Esophagus squamous epithelium (tissue), 5 donors: ENCODE measurements at places on chromosomes 13 and 19.

DNA sequence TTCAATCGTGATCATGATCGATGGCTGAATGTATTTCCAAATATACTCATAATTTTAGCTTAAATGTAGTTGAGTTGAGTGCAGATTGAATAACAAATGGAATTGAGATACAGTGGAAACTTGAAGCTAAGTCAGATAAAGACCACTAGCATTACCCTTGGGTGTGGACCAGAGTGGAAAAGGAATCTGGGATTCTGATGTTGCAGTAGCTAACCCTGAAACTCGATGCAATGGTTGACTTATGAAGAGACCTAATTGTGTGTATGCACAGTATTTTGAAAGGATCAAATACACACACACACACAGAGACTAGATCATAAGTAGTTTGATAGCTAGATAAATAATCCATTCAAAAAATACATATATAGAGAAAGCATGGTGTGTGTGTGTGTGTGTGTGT, 135.8 kb downstream of the RXFP2 start:
- no peak for DNase-seq

DNA sequence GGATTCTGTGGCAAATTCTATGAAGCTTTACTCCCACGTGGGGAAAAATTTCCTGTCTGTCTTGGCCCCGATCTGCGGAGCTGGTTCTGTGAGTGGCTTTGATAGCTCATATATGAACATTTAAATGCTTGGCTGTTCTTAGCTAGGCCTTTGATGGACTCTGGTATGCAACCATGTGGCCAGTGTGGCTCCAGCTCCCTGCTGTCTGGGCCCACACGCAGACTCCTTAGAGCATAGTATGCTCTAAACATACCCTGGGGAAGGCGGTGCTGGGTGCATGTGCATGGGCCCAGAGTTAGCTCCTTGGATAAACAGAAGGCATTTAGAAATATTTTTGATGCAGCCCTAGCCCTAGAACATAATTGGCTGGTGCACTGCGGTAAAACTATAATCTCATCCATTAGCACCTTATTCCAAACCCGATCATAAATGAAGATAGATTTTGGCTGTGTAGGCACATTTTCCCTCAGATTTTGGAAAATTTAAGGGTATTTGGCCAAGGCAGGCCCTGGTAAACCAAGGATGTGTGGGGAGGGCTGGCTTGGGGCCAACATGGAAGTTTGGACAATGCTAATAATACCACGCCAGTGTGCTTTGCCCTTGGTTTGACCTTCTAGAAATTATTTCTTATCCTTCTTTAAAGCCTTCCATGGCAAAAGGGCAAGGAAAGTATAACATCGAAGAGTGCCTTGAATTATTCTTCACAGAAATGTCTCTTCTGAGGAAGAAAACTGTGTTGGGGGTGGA, 153.5 kb downstream of the LMO7 start:
- DNase-seq: no peak

DNA sequence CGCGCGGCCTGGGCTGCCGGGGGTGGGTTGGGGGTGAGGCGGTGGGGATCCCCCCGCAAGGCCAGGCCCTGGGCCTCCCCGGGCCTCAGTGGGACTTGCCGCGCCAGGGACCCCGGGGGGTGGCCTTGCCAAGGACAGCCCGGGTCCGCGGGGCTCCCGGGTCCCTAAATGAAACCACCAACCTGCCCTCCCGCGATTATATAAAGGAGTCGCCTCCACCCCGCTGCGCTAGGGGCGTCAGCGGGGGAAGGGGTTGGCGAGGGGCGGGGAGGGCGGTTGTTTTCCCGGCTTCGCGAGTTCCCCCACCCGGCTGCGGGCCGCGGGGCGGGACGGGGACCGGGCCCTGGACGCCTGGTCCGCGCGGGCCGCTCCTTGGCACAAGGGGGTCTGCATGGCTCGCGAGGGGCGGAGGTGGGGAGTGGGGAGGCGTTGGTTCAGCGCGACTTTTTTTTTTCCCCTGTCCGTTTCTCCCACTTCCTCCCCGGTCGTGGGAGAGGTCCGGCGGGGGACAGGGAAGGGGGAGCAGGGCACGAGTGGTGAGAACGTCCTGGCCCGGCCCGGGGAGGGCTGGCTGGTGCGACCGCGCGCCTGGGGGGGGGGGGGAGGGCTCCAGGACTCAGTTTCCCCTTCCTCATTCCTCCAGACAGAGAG, 822 bp upstream of the ZBTB7A start:
- no peak for DNase-seq

DNA sequence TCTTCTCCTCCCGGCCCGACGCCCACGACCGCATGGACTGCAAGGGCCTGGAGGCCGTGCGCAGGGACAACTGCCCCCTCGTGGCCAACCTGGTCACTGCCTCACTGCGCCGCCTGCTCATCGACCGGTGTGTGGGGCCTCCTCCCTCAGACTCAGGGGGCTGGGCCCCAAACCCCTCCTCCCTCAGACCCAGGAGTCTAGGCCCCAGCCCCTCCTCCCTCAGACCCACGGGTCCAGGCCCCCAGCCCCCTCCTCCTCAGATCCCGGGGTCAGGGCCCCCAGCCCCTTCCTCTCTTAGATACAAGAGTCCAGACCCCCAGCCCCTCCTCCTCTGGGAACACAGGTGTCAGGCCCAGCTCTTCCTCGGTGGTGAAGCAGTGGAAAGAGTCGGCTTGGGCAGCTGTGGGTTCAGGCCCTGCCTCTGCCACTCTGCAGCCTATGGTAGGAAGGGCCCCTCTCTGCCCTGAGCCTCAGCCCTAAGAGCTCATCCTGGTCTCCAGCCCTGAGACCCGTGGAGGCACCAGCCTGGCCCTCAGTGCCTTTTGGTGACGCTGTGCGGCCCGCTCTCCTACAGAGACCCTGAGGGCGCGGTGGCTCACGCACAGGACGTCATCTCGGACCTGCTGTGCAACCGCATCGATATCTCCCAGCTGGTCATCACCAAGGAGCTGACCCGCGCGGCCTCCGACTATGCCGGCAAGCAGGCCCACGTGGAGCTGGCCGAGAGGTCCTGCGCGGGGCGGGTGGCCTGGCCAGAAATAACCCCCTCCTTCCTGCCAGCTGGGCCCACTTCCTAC, 3.7 kb upstream of the SPIB start:
- DNase-seq: no peak

- no peak for DNase-seq
Observed at GRCh38 chr19:330503-330902, 14.1 kb downstream of the MIER2 start.

DNA sequence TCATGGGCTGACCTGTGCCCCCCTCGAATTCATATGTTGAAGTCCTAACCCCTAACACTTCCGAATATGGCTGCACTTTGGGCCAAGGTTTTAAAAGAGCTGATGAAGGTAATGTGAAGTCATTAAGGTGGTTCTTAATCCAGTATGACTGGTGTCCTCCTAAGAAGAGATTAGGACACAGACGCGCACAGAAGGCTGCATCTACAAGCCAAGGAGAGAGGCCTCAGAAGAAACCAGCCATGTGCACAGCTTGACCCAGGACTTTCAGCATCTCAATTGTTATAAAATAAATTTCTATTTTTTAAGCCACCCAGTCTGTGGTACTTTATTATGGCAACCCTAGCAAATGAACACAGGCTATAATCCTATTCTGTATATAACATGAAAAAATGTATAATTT, 99.9 kb downstream of the DOCK9 start:
- no peak for DNase-seq

GRCh38 chr13:106407338-106407737, 128.1 kb downstream of the EFNB2 start:
- DNase-seq: no peak

- no peak for DNase-seq
Observed at GRCh38 chr13:44363631-44364344, 9.8 kb upstream of the SERP2 start.

DNA sequence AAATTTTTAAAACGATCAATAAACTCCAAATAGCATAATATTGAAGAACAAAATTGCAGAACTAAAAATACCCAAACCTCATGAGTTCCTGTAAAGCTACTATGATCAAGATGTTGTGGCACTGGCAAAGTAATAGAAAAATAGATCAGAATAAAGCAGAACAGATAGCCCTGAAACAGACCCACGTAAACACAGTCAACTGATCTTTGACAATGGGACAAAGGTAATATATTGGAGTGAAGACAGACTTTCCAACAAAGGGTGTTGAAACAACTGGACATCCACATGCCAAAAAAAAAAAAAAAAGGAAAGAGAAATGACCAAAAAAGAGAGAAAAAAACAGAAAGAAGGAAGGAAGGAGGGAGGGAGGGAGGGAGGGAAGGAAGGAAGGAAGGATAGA, 138.7 kb downstream of the IRS2 start:
- no peak for DNase-seq

DNA sequence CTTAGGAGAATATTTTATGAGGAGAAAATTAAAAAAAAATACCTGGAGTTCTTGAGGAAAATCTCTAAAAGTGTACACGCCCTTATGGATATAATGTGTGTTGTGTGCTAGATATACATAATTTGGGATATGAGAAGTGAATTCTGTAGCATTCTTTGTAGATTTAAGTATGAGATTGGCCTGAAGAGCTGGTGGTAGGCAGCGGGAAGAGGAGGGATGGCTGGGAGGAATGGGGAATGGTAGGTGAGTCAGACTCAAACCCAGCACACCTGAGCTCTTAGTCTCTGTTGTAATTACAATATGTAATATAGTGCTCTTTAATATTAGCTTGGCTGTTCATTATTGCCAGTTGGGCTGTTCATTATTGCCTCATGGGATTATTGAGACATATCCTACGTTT, 7.0 kb downstream of the CHAMP1 start:
- DNase-seq: no peak

DNA sequence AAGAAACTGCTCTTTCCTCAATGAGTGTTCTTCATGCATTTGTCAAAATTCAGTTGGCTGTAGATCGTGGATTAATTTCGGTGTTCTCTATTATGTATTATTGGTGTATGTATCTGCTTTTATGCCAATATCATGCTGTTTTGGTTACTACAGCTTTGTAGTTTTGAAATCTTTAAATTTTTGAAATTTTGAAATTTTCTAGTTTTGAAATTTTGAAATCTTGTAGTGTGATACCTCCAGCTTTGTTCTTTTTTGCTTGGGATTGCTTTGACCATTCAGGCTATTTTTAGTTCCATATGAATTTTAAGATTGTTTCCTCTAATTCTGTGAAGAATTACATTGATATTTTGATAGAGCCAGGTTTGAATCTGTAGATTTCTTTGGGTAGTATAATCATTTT, 3.1 kb downstream of the CD33 start:
- DNase-seq: no peak

GRCh38 chr13:46551410-46552302, 1.3 kb upstream of the LRCH1 start:
- no peak for DNase-seq

GRCh38 chr13:113724016-113724758, 34.8 kb upstream of the TMEM255B start:
- DNase-seq: no peak

DNA sequence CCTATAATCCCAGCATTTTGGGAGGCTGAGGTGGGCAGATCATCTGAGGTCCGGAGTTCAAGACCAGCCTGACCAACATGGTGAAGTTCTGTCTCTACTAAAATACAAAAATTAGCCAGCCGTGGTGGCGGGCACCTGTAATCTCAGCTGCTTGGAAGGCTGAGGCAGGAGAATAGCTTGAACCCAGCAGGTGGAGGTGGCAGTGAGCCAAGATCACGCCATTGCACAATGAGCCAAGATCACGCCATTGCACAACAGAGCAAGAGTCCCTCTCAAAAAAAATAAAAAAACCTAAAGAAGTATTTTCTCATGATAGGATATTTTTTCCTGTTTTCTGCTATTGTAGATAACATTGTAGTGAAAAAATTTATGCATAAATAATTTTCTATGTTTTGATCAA, 13.3 kb downstream of the IFT88 start:
- DNase-seq: no peak

- DNase-seq: no peak
Observed at GRCh38 chr13:21420706-21421105, 38.4 kb downstream of the ZDHHC20 start.

GRCh38 chr19:48302600-48302959, 22.8 kb upstream of the EMP3 start:
- DNase-seq: no peak

GRCh38 chr19:38639679-38640078, 7.8 kb upstream of the ACTN4 start:
- no peak for DNase-seq

GRCh38 chr13:113364901-113365582, 1.1 kb upstream of the GRTP1 start:
- DNase-seq: no peak

DNA sequence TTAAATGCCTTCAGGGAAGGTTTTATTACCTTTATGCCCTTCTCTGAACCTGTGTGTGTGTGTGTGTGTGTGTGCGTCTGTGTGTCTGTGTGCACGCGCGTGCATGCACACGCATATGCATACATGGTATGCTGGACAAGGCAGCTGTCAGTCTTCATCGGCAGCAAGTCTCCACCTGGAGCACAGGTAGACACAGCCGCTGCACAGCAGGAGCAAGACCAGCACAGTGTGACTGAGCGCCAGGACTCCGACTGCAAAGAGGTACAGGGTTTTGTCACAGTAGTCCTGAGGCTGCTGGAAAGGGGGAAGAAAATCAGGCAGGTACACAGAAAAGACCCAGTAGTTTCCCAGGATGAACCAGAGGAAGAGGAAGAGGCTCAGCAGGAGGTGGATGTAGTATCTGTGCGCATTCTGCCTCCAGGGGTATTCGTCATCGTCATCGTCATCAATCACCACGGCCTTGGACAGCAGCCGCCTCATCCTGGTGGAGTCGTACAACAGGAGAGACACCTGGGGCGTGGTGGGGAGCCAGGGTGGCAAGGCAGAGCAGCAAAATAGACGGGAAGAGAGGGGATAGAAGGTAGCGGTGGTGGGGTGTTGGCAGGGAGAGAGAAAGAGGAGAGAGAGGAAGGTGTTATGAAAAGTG, 12.8 kb upstream of the DHRS12 start:
- DNase-seq: no peak

DNA sequence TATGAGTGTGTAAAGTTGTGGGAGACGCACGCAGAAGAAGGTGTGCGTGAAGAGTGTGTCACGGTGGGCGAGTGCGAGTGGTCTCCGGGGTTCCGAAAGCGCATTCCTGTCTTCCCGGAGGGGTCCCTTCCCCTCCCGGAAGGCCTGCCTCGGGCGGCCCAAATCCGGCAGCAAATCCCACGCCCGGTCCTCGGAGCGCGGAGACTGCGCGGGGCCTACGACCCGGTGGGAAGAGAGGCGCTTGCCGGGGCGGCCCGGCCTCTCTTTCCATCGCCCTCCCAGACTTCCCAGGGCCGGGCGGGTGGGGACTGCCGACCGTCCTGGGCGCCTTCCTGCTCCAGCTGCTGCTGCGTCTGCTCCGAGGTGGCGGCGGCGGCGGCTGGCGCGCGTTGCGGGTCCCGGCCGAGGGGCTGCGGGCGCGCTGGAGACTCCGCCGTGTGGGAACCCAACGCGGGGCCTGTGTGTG, 2.1 kb downstream of the ZIC5 start:
- no peak for DNase-seq
